ENCODE measurements at places on chromosomes 16 and 17. TPM values are rescaled to one million over a fixed set of nuclear protein-coding genes. Genes with fewer than 3 reads are reported as not detected.

DNA sequence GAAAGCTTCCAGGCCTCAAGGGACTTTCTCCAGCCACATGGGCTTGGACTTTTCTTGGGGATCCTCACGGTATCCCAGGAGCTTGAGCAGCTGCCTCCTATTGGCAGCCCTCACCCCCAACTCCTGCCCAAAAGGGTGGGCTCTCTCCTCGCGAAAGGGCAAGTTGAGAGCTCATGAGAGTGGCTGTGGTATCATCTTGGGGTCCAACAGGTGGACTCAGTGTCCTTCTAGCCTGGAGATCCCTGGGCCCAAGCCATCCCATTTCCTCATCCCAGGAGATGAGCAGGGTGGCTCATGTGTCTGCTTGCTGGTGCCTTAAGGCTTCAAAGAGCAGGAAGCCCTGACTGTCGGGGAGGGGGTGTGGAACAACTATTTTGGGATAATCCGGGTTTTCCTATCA is 17.7 kb downstream of the TBX4 start:
- DNase-seq = no peak
- no peak overlapping the region for H3K4me3 ChIP-seq
- H3K4me1 ChIP-seq = no peaks in the 10 kb centered on the region

RAP1GAP2 gene
- total RNA-seq = 47.9 TPM

- H3K27me3 ChIP-seq = peaks cover under 1% of the 10 kb centered on the region
- DNase-seq = no peak
- H3K4me1 ChIP-seq = no peaks in the 10 kb centered on the region
- H3K27ac ChIP-seq = no peak overlapping the region
Measured at GRCh38 chr16:46852130-46852529, 21.1 kb upstream of the C16orf87 start.

HSF4 gene
- 22.3 TPM for total RNA-seq

DNA sequence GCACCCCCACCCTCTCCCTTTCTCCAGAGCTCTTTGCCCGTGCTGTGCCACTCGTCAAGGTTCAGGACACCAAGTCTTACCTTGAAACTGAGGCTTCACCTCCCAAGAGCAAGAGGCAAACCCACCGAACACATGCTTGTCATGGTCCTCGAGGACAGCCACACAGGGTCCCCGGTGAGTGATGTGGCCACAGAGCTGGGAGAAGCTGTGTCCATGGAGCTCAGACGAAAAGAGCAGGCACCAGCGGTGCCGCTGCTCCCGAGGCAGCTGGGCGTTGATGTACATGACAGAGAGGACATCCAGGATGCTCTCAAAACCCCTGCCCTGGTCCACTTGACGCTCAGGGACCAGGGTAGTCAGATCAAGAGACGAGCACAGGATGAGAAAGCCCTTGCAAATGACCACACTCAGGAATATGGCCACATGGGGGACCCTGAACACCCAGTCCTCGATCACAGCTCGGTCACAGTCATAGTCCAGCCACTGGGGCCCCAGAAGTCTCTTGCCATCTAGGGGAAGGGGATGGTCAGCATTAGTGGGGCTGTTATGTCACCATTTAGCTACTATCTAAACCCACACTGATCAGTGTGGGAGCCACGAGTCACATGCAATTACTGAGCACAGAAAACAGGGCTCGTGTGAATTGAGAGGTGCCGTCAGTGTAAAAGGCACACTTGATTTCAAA is 17.8 kb downstream of the MEAK7 start:
- H3K4me1 ChIP-seq = no peaks in the 10 kb centered on the region
- no peak for DNase-seq
- peaks cover 10% of the 10 kb centered on the region for H3K36me3 ChIP-seq
- H3K27ac ChIP-seq = no peak overlapping the region
- no peaks in the 10 kb centered on the region for H3K27me3 ChIP-seq
- no peak overlapping the region for H3K4me3 ChIP-seq

GRCh38 chr16:4510747-4511426 is 27.7 kb downstream of the CDIP1 start:
- peaks cover 23% of the 10 kb centered on the region for H3K36me3 ChIP-seq
- no peak overlapping the region for H3K4me3 ChIP-seq
- H3K27me3 ChIP-seq = no peaks in the 10 kb centered on the region
- no peak for DNase-seq
- H3K4me1 ChIP-seq = peaks cover 80% of the 10 kb centered on the region

HSD11B2 gene
- 0.29 TPM for total RNA-seq

KRT33A gene
- total RNA-seq = not detected

Data from T-cell (primary cell).